ENCODE measurements at places on chromosomes 3 and 15.
A peak's percentile ranks its signal among the peaks of the same experiment; 100 is the strongest.

DNA sequence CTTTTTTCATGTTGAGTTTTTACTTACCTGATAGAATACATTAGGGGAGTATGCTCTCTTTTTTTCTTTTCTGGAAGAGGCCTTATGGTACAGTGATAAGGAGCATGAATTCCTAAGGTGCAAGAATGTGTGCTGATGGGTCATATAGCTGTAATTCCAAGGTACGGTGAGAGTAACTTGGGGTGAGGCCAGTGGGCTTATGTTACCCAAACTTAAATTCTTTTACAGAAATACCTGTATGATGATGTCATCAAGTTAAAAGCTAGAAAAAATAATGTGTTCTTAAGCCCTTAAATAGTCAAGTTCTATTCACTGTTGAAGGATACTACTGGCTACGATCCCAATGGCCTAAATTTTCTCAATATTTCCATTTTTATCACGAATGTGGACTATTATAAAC is 111.2 kb downstream of the GMPS start:
- H3K36me3 ChIP-seq: no peaks in the 10 kb centered on the region
- no peak overlapping the region for H3K27ac ChIP-seq
- no peak overlapping the region for H3K4me3 ChIP-seq
- H3K4me1 ChIP-seq: no peaks in the 10 kb centered on the region
- no peaks in the 10 kb centered on the region for H3K27me3 ChIP-seq

DNA sequence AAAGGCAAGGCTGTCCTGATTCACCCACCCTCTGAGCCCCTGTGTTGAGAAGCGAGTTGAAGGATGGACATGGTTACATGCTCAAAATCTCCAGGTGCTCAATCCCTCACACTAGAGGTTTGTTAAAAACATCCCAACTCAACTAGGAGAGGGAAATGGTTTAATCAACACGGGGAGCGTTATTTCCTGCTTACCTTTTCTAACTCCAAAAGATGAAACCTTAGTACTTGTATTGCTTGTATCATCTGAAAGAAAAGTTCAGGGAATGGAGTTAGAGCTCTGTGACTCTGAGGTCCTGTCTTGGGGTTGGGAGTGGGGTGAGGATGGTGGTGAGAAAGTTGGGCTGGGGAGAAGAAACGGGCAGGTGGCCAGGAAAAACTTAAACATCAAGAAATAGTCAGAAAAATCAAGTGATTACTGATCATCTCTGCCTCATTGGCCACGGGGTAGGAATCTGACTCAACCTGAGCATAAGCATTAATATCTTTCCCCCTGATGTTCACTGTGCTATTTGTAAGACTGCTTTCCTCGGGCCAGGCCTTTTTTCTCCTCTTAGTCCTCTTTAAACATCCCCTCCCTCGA is 5.9 kb downstream of the MEIS2 start:
- H3K36me3 ChIP-seq: no peaks in the 10 kb centered on the region
- DNase-seq: no peak
- H3K27ac ChIP-seq: peak overlapping the region; percentile 51
- H3K4me1 ChIP-seq: peaks cover 8% of the 10 kb centered on the region
- H3K4me3 ChIP-seq: no peak overlapping the region
- H3K27me3 ChIP-seq: peaks cover 6% of the 10 kb centered on the region

DNA sequence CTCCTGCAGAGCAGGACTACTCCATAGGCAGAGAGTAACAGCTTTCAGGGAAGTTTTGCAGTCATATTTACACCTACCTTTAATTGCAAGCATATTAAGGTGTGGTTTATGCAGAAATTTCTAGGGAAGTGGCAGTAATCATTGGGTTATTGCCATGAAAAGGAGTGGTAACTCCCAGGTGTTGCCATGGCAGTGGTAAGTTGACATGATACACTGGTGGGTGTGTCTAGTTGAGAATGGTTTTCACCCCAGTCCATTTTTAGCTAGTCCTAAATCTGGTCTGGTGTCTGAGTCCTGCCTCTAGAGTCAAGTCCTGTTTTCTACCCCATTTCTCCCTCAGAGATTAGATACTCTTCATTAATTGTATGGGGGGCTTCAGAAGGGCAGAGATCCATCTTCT is 128.4 kb upstream of the GMNC start:
- no peaks in the 10 kb centered on the region for H3K36me3 ChIP-seq
- no peaks in the 10 kb centered on the region for H3K4me1 ChIP-seq

DNA sequence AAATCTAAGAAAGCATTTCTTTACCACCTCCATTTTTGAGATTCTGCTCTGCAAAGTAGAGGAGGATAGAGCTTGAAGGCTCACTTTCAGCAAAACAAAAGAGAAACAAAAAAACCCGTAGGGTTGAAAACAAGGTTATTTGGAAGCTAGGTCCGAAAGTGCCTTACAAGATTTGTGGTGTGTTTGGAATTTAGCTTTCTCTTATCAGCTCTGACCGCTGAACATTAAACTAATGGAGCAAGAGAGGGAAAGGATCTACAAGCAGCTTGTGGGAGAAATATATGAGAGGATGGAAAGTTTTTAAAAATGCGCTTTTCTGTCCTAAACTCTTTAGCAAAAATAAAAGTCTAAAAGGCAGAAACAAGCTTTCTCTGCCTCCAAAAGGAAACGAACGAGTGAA is 545.5 kb downstream of the NTRK3 start:
- no peaks in the 10 kb centered on the region for H3K4me1 ChIP-seq
- H3K27me3 ChIP-seq: no peaks in the 10 kb centered on the region

- H3K4me3 ChIP-seq: no peak overlapping the region
- H3K27ac ChIP-seq: peak overlapping the region; percentile 15
- H3K4me1 ChIP-seq: peaks cover 12% of the 10 kb centered on the region
- H3K36me3 ChIP-seq: no peaks in the 10 kb centered on the region
- peak; percentile 29 for DNase-seq
- H3K27me3 ChIP-seq: no peaks in the 10 kb centered on the region
Measured at GRCh38 chr3:132342183-132342582, 25.0 kb downstream of the ACP3 start.
